Inflammatory macrophage treated with lipopolysaccharide for 4 hours (primary cell): ENCODE measurements at places on chromosomes 12 and 14.

- no peak for DNase-seq
Observed at GRCh38 chr12:62693376-62694050, 226.9 kb downstream of the MON2 start.

DNA sequence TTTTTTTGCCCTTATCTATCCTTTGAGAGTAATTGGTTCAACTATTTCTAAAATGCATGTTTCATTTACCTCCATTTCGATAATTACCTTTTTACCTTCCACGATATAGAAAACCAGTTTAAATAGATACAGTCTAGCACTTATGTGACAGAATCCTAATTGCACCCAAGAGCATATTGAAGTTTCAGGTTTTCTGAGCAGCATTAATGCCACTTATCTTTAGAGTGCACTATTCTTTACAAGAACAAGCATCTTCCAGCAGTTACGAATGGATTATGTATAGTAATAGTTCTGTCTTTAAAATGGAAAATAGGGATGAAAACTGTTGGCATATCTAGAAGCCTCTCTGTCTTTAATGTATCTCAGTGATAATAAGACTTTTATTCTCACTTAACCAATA is 82.2 kb upstream of the ATXN7L3B start:
- DNase-seq = no peak

DNA sequence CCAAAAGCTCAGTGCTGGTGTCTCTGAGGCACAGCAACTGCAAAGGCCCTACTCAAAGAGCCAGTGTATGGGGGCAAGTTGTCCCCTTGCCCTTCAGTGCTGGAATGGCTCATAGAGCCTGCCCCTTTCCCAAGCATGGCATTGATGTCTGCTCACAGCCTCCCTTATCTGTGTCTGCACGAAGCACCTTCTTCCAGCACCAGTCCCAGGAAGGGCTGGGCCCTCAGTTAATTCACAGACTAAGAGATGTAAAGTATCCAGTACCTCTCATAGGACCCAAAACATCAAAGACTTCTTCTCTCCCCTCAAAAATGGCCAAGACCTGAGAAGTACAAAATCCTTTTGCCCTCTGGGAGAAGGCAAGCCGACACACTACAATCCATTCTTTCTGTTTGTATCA is 1.6 kb upstream of the CMAS start:
- DNase-seq = no peak

DNA sequence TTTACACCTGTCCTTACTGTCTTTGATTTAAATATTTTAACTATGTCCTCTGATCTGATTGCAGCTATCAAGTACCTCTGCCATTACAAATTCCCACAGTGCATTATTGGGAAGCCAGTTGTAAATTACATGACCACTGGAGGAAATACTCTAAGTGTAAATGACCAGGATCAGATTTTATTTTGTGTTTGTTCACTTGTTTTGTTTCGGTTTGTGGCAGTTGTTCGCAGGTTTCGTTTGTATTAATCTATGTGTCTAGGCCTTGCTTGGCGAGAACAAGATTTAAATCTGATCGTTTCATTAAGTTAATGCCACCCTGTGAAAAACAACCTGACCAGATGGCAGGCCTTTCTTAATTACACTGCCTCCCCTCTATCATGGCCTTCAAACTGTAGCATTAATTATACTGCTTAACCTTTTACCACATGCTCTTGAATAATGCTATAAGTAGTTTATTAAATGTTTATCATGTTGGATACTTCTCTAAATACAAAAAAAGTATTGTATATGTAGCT is 990.1 kb downstream of the TMTC2 start:
- DNase-seq = no peak

- DNase-seq = no peak
Observed at GRCh38 chr12:70386771-70387170, 20.7 kb downstream of the KCNMB4 start.

- no peak for DNase-seq
Observed at GRCh38 chr12:13896063-13896626, 85.3 kb downstream of the GRIN2B start.

DNA sequence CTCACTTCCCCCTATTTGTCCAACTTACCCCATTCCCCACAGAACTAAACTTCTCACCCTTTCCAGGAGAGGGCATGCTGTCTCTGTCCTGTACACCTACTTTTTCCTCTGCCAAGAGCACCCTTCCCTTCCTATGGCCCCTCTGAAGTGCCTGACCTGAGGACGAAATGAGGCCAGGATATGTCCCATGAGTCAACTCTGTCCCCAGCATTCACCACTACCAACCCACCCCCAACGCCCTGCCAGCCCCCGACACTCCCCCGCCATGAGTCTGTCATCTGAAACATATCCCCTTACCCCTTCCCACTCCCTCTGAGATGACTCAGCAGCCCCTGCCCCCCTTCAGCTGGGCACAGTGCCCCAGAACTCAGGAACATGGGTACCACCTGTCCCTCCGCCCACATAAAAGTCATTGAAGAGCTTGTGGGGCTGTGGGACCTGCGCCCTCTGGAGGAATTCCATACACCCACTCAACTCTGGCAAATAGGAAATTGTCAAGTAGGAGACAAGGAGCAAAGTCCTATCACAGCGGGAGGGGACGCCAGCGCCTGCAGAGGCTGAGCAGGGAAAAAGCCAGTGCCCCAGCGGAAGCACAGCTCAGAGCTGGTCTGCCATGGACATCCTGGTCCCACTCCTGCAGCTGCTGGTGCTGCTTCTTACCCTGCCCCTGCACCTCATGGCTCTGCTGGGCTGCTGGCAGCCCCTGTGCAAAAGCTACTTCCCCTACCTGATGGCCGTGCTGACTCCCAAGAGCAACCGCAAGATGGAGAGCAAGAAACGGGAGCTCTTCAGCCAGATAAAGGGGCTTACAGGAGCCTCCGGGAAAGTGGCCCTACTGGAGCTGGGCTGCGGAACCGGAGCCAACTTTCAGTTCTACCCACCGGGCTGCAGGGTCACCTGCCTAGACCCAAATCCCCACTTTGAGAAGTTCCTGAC is 26.3 kb downstream of the ITGA7 start:
- DNase-seq = peak; percentile 33

GRCh38 chr14:64541972-64542835 is 1.7 kb downstream of the HSPA2 start:
- DNase-seq = no peak

DNA sequence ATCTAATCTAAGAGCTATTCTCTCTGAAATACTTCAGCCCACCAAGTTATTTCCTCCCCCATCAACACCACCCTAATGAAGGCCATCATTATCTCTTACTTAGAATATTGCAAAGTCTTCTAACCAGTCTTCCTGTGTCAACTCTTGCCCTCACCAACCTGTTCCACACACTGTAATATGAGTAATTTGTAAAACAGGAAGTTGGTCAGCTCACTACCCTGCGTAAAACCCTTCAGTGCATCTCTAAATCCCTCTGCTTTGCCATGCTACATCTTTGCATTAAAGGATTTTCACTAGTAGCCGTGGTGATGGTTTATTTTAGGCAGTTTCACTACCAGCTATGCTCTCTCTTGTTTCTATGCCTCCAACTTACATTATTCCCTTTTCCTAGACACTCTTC is 70.0 kb downstream of the KIF21A start:
- DNase-seq = no peak

DNA sequence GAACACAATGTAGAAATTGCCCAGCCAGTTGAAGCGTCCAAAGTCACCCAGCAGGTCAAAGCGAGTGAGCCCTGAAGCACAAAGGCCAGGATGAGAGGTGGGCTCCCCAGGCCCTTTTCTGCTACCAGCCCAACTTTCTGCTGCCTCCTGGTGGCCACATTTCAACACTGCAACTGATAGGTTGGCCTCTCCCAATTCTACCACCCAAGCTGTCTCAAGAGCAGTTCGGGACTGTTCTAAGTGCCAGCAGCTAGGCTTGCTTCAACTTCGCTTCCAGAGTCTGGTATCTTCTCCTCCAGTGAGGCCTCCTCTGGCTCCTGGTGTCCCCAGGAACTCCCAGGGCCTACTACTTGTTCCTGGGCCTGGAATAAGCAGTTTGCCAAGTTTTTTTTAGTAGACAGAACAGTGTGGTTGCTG is 3.4 kb upstream of the DHH start:
- DNase-seq = peak; percentile 31

DNA sequence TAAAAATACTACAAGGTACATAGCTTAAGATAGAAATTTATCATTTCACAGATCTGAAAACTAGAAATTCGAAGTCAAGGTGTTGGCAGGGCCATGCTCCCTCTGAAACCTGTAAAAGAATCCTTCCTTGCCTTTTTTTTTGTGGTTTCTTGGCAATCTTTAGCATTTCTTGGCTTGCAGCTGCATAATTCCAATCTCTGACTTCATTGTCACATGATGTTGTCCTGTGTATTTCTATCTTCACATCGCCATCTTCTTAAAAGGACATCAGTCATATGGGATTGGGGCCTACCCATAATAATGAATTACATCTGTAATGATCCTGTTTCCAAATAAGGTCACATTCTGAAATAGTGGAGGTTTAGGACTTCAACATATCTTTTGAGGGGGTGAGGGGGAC is 250.4 kb downstream of the TMTC2 start:
- DNase-seq = no peak

- DNase-seq = no peak
Observed at GRCh38 chr12:94289461-94290312, 141.3 kb downstream of the PLXNC1 start.

- peak; percentile 55 for DNase-seq
Observed at GRCh38 chr14:68580096-68580645, 212.7 kb downstream of the ZFP36L1 start.

DNA sequence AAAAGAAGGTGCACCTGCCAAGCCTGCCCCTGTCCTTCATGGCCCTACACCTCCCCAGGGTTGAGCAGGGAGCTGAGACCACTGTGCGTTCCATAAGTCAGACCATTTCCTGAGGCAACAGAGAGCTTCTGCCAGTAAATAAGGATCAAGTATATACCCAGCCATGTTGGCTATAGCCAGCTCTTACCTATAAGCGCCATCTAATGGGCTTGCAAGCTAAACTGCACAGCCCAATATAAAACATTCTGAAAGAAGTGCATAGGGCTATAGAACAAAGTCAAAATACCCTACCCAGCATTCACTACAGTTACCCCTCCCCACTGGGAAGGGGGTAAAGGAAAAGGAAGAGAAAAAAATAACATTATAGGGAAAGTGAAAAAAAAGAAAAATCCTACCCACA is 59.3 kb upstream of the SCAF11 start:
- DNase-seq = no peak

DNA sequence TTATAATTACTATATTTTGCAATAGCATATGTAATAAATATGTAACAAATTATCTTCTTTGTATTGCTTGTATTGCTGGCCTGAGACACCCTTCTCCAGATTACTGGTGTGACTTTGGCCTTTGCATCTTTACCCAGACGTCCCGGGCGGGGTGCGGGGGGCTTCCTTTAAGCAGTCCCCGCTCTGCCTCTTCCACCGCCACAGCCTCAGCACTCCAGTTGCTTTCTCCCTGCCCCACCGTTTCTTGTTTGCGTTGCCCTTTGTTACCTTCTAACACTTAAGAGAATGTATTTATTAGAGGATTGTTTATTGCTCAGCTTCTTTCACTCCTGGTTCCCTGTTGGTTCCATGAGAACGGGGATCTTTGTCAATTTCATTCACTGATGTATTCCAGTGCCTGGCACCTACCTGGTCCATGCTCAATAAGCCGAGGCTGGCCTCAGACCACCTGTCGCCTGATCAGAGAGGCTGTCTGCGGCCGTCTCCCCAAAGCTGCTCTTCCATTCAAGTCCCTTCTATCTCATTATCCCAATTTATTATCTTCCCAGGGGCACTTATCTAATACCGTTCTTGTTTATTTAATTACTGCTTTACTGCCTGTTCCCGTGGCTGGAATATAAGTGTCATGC is 100.5 kb upstream of the RFLNA start:
- no peak for DNase-seq

DNA sequence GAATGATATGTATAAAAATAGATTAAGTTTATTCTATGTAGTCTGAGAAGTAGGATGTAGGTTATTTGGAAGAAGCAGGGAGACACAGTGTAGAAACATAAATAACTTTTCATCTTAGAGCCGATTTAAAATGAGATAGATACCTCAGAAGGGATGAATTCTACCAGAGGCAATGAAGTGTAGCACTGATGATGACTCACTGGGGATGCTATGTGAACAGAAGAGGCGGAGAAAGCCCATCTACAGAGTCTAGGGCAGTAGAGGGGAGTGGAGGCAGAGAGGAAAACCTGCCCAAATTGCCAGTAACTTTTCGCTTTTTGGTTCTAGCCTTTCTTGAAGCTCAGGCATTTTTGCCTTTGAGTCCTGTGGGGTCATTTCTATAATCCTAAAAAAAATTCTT is 451.8 kb downstream of the ATP23 start:
- DNase-seq = no peak

GRCh38 chr12:22467190-22467589 is 77.2 kb downstream of the C2CD5 start:
- DNase-seq = no peak

- no peak for DNase-seq
Observed at GRCh38 chr12:64091186-64091585, 130.9 kb downstream of the KICS2 start.

- no peak for DNase-seq
Observed at GRCh38 chr14:73851000-73851399, 631 bp upstream of the PTGR2 start.

DNA sequence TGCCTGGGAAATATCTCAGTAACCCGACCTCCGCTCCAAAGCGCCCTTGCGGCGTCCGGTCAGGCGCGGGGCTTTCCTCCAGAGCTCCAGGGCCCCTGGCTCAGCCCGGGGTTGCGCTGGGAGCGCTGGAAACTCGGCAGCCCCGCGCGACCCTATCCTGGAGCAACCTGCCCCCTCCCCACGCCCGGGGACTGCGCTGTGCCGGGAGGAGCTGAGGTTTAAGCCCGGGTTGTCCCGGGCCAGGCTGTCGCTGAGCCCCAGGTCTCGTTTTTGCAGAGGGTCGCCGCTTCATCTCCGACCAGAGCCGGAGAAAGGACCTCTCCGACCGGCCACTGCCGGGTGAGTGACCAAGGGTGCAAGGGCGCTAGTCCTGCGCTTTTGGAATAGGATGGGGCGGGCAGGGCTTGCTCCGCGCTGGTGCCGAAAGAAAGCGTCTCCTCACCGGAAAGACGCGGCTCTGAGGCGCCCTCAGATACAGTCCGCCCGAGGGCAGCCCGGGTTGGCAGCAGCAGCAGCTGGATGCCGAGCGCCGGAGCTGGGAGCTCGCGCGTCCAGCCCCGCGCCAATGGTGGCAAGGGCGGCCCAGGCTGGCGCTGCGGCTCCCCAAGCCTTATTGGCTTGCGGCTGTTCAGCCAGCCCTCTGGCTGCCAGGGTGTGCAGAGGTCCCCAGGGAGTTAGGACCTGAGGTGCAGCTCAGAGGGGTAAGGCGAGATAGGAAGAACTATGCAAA is 1.5 kb downstream of the SPX start:
- no peak for DNase-seq

DNA sequence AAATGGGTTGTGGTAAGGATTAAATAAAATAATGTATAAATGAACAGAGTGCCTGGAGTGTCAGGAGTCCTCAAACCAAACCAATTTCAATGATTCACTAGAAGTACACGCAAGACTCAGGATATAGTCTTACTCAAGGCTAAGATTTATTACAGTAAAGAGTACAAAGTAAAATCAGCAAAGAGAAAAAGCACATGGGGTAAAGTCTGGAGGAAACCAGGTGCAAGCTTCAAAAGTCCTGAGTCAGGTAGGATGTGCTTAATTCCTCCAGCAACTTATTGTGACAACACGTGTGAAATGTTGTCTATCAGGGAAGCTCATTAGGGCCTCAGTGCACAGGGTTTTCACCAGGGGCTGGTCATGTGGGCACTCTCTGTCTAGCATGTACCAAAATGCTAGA is 105.8 kb upstream of the NAP1L1 start:
- DNase-seq = no peak
